ENCODE measurements at places on chromosomes 16 and 17.

DNA sequence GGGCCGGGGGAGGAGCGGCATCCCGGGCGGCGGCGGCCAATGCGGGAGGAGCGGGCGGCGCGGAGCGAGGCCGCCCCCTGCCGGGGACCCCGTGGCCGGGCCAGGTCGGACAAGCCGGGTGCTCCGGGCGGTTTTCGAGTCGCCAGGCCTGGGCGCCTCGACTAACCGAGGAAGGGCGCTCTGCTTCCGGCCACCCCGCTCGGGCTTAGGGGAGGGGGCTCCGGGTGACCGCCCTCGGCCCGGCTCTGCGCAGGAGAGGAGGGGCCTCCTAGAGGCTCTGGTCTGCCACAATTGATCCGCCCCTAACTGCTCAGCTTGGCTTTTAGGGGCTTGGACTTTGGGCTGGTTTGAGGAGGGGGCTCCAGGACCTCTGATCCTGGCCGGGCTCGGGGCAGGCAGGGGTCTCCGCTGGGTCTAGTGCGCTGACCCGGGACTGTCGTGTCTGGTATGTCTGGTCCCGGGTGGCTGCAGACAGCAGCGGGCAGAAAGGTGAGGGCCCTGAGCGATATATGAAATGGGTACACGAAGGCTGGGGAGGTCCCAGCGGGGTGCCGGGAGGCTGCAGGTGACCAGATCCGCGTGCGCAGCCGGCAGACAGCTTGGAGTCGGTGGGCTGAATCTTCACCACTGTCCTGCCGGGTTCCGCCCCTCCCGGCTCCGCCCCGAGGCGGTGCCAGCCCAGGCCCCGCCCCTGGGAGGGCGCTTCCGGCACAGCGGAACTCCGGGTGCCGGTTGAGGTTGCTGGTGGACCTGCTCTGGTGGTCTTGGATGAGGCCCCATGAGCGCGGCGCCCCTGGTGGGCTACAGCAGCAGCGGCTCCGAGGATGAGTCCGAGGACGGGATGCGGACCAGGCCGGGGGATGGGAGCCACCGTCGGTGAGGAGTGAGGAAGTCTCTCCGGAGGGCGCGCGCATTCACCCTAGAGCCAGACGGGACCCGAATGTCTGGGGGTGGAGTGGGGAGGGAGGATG lies at the start of gene USB1:
USB1 (plus strand) TSS at position 702 of the 971 bp plus-strand sequence; CDS start at position 779, 77 bp downstream.
- DNase-seq: peak; percentile 92

DNA sequence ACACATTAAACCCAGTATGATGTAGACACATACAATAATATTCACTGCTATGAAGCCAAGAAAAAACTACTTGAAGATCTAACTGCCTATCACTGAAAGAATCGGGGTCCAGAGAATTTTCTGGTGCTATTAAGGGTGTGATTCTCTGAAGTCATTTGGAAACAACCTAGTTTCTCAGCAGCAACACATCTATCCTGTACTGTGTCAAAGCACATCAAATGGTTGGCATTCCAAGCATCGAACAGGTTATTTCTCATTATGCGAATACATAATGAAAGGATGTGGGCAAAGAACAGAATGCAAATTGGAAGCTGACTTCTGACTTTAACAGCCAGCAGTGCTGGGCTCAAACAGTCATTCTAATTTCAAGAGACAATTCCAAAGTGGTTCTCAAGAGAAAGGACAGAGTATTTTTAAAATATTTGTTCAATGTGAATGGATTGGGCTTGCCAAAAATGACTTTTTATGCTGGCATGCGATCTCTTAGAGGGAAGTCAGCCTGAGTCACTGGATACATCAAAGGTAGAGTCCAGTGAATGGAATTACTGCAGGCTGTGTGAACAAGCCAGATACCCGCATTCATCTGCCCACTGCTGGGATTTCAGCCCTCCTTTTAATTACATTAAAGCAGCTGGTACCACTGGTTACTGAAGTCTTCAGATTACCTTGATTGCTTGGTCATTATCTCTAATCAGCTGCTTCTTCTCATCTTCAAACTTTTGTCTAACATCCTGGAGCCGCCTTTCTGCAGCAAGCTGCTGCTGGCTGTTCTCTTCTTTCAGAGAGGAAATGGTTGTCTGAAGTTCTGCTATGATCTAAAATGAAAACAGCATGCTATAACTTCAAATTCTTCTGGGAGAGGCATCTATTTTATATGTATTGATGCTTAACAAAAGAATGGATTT lies 181.2 kb upstream of the AXIN2 start:
- DNase-seq: no peak

GRCh38 chr17:69143151-69143550 lies 1.5 kb upstream of the ABCA6 start:
- DNase-seq: no peak

DNA sequence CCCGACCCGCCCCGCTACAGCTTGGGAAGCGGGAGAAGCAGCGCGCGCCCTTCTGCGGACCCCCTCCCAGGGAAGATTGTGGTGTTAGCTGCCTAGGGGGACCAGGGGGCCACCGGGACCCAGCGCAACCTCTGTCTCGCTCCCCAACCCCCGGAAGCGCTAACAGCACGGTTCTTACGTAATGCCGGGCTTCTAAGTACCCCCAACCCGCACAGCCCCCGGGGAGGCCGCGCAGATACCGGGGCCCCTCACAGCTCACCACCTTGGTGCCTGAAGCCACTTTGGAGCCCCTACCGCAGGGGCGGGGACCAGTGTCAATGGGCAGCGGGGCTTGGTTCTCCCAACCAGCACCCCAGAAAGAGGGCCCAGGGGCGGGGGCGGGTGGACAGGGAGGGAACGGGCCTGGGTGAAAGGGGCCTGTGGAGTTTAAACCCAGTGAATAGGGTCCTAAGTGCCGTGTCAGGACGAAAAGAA lies 348 bp downstream of the MPP2 start:
- no peak for DNase-seq

- DNase-seq: no peak
Measured at GRCh38 chr16:87361916-87362619, 21.5 kb downstream of the FBXO31 start.

DNA sequence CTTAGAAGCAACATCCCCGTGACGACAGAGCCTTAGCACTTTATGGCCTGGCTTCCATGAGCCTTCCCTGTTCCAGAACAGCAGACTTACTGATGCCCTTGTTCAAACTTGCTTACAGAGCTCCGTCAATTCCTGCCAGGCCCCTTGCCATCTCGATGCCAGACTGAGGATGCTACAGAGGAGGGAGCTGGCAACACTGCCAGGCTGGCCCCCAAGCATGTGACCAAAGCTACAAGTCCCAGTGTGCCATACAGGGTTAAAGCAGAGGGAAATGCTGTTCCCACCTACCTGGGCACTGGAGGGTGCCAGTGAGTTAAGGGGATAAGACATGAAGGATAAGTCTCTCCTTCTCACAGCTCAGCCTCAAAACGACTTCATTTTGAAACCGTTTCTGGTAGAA lies 33.5 kb upstream of the SREBF1 start:
- DNase-seq: no peak

DNA sequence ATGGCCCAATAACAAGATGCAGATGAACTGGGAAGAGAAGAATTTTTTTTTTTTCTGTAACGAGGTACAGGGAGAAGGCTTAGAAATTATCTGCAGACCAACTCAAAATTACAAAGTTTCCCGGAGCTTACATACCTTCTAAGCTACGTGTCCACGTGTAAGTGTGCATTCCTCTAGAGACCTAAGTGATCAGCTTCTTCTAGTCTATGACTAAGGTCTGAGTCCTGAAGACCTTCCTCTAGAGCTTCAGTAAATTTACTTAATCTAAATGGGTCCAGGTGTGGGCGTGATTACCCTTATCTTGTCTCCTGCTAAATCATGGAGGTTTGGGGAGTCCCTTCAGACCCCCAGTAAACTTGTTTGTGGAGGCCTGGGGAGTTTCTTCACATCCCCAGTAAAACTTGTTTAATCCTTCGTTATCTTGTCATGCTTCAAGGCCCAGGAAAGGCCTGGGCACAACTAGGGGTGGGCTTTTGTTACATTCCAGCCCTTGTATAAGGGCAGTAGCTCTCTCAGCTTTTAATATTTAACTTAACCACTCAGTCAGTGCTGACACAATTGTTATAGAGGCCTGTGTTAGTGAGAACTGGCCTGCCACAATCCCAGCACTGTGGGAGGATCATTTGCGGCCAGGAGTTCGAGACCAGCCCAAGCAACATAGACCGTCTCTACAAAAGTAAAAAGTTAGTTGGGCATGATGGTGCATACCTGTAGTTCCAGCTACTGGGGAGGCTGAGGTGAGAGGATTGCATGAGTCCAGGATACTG lies 342.3 kb downstream of the SNX29 start:
- DNase-seq: no peak

DNA sequence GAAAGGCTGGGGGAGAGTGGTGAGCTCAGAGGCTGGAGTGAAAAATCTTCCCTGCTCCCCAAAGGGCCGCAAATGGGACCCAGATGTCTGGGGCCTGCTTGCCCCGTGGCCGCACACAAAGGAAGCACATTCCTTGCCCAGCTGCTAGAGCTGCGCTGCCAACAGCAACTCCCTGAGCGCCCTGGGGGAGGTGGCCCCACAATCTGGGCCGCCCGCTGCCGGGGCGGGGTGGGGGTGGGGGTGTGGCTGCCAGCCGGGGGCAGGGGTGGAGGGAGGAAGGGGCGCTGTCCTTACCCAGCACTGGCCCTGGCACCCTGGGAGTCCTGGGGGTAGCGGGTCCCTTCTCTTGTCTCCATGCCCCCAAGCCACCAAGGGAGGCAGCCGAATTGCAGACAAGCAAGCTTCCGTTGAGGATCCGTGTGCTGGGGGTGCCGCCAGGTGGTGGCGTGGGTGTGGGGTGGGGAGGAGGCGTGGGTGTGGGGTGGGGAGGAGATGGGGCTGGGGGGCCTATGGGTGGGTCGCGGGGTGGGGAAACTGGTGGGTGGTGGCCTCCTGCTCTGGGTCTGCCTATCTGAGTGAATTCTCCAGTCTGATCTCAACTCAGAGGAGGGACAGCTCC lies 48.4 kb upstream of the PABPN1L start:
- DNase-seq: no peak

GRCh38 chr17:39011907-39012468 lies 44.8 kb upstream of the FBXO47 start:
- no peak for DNase-seq

DNA sequence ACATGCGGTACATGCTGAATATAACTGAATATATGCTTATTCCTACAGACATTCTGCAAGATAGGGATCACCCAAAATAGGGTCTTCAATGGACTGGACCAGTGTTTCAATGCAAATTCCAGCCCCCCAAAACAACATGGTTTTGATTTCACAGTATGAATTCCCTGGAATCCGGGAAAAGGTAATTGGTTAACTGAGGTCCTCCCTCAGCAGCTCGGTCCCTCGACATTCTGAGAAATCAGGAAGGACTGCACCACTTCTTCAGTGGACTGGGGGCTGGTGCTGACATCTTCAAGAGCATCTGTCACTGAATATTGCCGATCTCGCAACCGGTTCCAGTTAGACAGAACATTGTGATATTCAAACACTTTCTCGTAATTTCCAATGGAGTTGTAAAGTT lies 25.1 kb downstream of the CHCT1 start:
- no peak for DNase-seq

Data from common myeloid progenitor, CD34-positive (primary cell).